T-helper 1 cell treated with Interleukin-12 subunit alpha and Interleukin-12 subunit beta and Interleukin-4 antibody, amounts not matched to agents 30 ng/mL and 1 ng/mL, for 36 hours (primary cell): ENCODE measurements at places on chromosomes 12 and 14. TPM values are rescaled to one million over a fixed set of nuclear protein-coding genes. Genes with fewer than 3 reads are reported as not detected.

Gene GALNT9
- total RNA-seq, result not detected in 2 replicates

Gene GALNT8
- 1.1 and 1.6 TPM in 2 replicates for total RNA-seq

Gene LRRC9
- total RNA-seq, result not detected in 2 replicates

Gene GZMB
- 1,728 and 1,734 TPM in 2 replicates for total RNA-seq

Gene IFI27
- 127 and 132 TPM in 2 replicates for total RNA-seq

Gene IL22
- 4.0 and 4.1 TPM in 2 replicates for total RNA-seq

Gene ATL1
- 0.56 and 1.5 TPM in 2 replicates for total RNA-seq

Gene KLRG1
- total RNA-seq, result 2.4 and 3.1 TPM in 2 replicates

Gene MYF5
- total RNA-seq, result not detected in 2 replicates

Gene TAS2R20
- total RNA-seq, result 1.8 and 2.6 TPM in 2 replicates

Gene MYBPC1
- not detected in 2 replicates for total RNA-seq

Gene STAT2
- total RNA-seq, result 239 and 243 TPM in 2 replicates

Gene CLEC6A
- not detected in 2 replicates for total RNA-seq

Gene PTPN6
- total RNA-seq, result 189 and 193 TPM in 2 replicates

Gene RNF212B
- total RNA-seq, result not detected in 2 replicates

Gene ARMH4
- total RNA-seq, result 0.05 TPM in 1 of 2 replicates, not detected in the other

Gene TMEM121
- 4.2 TPM in 2 replicates for total RNA-seq

Gene TPPP2
- not detected in 2 replicates for total RNA-seq

Gene PKP2
- total RNA-seq, result not detected in 2 replicates

Gene EIF2B2
- total RNA-seq, result 45.0 and 50.6 TPM in 2 replicates

Gene KRT74
- not detected in 2 replicates for total RNA-seq

Gene CIDEB
- total RNA-seq, result 23.7 and 27.8 TPM in 2 replicates

Gene FAIM2
- total RNA-seq, result 0.83 and 0.88 TPM in 2 replicates

Gene COX8C
- not detected in 2 replicates for total RNA-seq

Gene CCDC177
- total RNA-seq, result 0.05 TPM in 1 of 2 replicates, not detected in the other

Gene CFAP73
- 0.22 and 0.25 TPM in 2 replicates for total RNA-seq

Gene SLC6A15
- total RNA-seq, result not detected in 2 replicates

Gene NELL2
- 47.1 and 47.9 TPM in 2 replicates for total RNA-seq

Gene DACT1
- 3.7 and 4.7 TPM in 2 replicates for total RNA-seq

Gene ATF1
- 41.0 and 47.0 TPM in 2 replicates for total RNA-seq

Gene ATP5F1B
- 470 and 475 TPM in 2 replicates for total RNA-seq

Gene CCNK
- 75.5 and 86.7 TPM in 2 replicates for total RNA-seq

Gene KCNMB4
- total RNA-seq, result 0.15 TPM in 2 replicates

Gene RPGRIP1
- total RNA-seq, result not detected in 2 replicates

Gene MIP
- not detected in 2 replicates for total RNA-seq

Gene EXOC3L4
- not detected in 2 replicates for total RNA-seq

Gene DBX2
- total RNA-seq, result not detected in 2 replicates

Gene CKAP4
- total RNA-seq, result 3.8 and 4.0 TPM in 2 replicates

Gene POTEG
- not detected in 2 replicates for total RNA-seq

Gene GPR84
- total RNA-seq, result 2.4 and 3.5 TPM in 2 replicates

Gene CSRNP2
- total RNA-seq, result 21.8 and 23.1 TPM in 2 replicates

Gene CCDC38
- total RNA-seq, result 0.12 and 0.32 TPM in 2 replicates

Gene SYNDIG1L
- total RNA-seq, result not detected in 2 replicates
